RWPE2 (cell line): ENCODE measurements at places on chromosomes 3 and 15.
A peak's percentile ranks its signal among the peaks of the same experiment; 100 is the strongest.

GRCh38 chr3:142088522-142088921 is 60.8 kb downstream of the TFDP2 start:
- peaks cover 16% of the 10 kb centered on the region for H3K4me1 ChIP-seq
- H3K27me3 ChIP-seq = no peaks in the 10 kb centered on the region
- no peak overlapping the region for H3K4me3 ChIP-seq
- no peak for DNase-seq

GRCh38 chr3:16286751-16287543 is 21.9 kb downstream of the OXNAD1 start:
- no peak for DNase-seq
- H3K27me3 ChIP-seq = no peaks in the 10 kb centered on the region
- H3K27ac ChIP-seq = no peak overlapping the region

GRCh38 chr3:195849322-195850074 is 37.8 kb upstream of the MUC4 start:
- H3K4me3 ChIP-seq = no peak overlapping the region
- no peaks in the 10 kb centered on the region for H3K27me3 ChIP-seq
- H3K4me1 ChIP-seq = peaks cover 4% of the 10 kb centered on the region
- DNase-seq = no peak
- no peaks in the 10 kb centered on the region for H3K36me3 ChIP-seq
- H3K27ac ChIP-seq = no peak overlapping the region

- DNase-seq = no peak
- H3K27ac ChIP-seq = no peak overlapping the region
- no peaks in the 10 kb centered on the region for H3K4me1 ChIP-seq
- peaks cover 83% of the 10 kb centered on the region for H3K36me3 ChIP-seq
Measured at GRCh38 chr15:68187559-68187958, 17.6 kb downstream of the CALML4 start.

GRCh38 chr15:47650564-47650963 is 66.7 kb upstream of the SEMA6D start:
- H3K27ac ChIP-seq = no peak overlapping the region
- H3K36me3 ChIP-seq = no peaks in the 10 kb centered on the region
- no peaks in the 10 kb centered on the region for H3K27me3 ChIP-seq
- no peak for DNase-seq
- no peaks in the 10 kb centered on the region for H3K4me1 ChIP-seq

DNA sequence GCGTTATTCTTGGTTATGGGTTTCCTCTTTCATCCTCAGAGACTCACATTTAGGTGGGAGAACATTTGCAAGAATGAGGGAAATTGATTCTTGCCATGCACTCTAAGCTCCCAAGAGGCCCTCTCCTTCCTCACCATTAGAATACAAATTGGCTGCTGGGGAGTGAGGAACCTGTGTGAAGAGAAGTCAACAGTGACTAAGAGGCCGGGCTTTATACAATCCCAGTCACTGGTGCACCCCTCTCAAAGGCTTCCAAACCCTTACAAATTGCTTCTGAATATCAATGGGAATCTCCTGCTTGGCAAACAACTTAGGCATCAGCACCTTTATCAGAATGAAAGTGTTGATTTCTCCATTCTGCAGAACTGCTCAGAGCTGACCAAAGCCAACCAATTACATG is 16.5 kb upstream of the RGMA start:
- DNase-seq = no peak
- H3K36me3 ChIP-seq = no peaks in the 10 kb centered on the region
- H3K4me3 ChIP-seq = no peak overlapping the region
- H3K4me1 ChIP-seq = no peaks in the 10 kb centered on the region

GRCh38 chr15:70362886-70363285 is 265.2 kb upstream of the TLE3 start:
- H3K4me1 ChIP-seq = peaks cover 5% of the 10 kb centered on the region
- no peaks in the 10 kb centered on the region for H3K36me3 ChIP-seq
- no peaks in the 10 kb centered on the region for H3K27me3 ChIP-seq
- peak; percentile 53 for DNase-seq
- H3K27ac ChIP-seq = no peak overlapping the region

- H3K4me1 ChIP-seq = no peaks in the 10 kb centered on the region
- H3K27me3 ChIP-seq = no peaks in the 10 kb centered on the region
- H3K36me3 ChIP-seq = no peaks in the 10 kb centered on the region
- no peak overlapping the region for H3K4me3 ChIP-seq
- no peak for DNase-seq
Measured at GRCh38 chr3:184559336-184559735, 2.2 kb upstream of the EPHB3 start.
